DMS79 treated with DMSO at 0.1 percent for 48 hours (cell line): ENCODE measurements at places on chromosomes 4 and X.
A peak's percentile ranks its signal among the peaks of the same experiment; 100 is the strongest.

GRCh38 chr4:76035141-76035540 lies 729 bp downstream of the CXCL11 start:
- DNase-seq = no peak

- DNase-seq = no peak
Observed at GRCh38 chrX:49102190-49102589, 21.3 kb downstream of the GPKOW start.

- DNase-seq = no peak
Observed at GRCh38 chr4:129481107-129481506, 385.2 kb downstream of the C4orf33 start.

- no peak for DNase-seq
Observed at GRCh38 chr4:167614866-167615265, 380.6 kb upstream of the SPOCK3 start.

DNA sequence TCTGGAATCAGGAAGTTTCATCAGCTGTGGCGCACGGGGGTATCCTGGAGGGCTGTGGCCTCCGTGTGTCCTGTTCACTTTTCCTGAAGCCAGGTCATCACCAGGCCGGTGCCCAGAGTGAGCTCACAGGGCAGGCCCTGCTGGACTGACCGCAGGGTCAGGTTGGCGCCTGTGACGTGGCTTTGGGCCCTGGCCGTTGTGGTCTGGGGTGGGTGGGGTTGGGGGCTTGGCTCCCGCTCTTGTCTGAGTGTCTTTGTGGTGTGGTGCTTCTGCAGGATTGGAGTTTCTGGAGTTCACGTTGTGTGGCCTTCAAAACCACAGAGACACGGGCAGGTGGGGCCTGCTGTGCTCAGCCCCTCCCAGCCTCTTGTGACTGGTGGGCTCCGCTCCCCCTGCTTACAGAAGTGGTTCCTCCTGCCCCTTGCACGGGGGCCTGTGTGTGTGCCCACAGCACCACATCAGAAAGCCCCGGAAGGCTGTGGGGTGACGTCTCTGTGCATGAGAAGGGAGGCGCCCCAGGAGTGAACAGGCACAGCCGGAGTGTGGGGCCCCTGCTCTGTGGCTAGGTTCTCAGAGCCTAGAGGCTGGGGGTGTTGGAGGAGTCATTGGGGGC lies 9.5 kb downstream of the RGS12 start:
- DNase-seq = no peak

DNA sequence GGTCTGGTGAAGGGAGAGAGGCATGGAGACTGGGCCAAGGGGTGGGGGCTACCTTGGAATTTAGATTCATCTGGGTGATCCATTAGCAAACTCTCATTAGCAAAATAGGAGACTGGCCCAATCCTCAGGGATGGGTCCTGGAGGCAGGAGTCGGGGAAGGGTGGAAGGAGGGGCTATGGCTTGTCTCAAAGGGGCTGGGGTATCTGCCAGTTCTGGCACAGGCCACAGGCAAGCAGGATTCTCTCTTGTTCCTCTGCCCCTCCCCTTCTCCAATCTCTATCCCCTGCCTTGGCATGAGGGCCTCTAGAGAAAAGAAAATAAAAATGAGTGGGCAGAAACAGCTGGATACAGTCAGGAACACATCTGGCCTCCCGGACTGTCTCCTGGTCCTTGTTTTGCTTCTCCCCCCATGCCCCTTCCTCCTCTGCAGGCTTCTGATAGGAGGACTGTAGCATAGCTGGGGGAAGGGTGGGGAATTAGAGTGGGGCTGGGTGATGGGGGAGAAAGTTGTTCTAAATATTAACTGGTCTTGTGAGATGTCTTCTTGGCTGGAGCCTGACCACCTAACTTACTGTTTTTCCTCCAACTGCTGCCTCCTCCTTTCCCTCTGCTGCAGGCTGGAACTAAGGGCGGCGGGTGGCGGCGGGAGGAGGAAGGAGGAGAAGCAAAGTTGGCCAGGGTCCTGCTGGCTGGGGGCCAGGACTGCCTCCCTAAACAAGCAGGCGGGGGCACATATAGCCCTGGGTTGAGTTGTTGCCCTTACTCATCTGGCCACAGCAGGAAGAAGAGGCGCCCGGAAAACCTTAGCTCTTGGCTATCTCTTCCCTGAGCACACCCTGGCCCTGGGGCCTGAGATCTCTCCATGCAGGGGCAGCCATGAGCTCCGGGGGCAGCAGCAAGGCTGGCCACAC lies 53.3 kb upstream of the LAS1L start:
- DNase-seq = peak; percentile 34

- DNase-seq = peak; percentile 9
Observed at GRCh38 chrX:129802863-129803262, 23.1 kb downstream of the SASH3 start.

DNA sequence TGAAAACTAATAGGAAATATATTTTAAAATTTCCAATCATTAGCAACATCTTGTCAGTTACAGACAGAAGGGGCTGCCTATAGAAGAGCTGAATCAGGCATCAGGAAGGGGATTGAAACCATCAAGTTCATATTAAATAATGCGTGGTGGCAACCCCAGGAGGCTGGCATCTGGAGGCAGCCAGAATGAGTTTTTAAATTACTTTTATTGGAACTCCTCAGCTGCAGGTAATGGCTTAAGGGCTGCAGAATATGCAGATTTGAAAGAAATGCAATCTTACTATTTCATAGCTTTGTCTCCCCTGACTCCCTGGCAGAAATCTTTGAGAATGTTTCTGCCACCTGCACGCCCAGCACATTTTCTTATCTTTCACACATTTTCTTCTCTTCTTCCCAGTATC lies 711.6 kb downstream of the PCDH19 start:
- no peak for DNase-seq

DNA sequence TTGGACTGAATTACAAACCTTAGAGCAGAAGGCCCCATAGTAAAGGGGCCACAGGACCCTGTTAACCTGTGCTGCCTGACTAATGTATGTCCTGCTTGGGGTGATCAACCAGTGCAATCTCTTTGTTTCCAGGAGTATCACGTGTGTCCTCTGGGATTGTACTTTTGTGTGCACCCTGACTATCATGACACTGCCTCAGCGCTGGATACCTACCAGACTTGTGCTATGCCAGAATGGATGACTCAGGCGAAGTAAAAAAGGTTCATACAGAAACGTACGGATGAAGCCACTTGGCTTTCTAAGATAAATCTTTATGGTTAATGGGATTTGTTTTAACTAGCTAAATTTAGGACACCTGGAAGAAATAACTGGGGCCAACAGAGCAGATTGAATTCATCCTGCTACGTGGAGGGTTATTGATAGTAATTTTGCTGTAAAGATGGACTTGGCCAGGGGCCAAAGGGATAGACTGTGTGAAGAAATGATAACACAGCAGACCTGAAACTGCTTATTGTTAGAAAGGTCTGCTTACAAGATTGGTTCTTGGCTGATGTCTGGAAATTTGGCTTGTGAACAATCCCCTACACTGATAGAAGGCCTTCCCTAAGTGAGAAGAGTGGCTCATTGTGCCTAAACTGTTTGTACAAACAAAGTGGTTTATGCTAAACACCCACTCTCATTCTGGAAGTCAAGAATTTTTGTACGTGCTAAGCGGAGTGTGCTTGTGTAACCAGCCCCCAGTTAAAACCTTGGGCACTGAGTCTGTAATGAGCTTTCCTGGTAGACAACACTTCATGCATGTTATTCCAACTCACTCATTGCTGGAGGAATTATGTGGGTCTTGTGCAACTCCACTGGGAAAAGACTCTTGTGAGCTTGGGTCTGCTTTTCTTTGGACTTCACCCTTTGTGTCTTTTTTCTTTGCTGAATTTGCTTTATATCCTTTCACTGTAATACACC lies 750.5 kb upstream of the HTR2C start:
- no peak for DNase-seq

GRCh38 chr4:3324093-3324815 lies 31.4 kb downstream of the RGS12 start:
- DNase-seq = no peak

DNA sequence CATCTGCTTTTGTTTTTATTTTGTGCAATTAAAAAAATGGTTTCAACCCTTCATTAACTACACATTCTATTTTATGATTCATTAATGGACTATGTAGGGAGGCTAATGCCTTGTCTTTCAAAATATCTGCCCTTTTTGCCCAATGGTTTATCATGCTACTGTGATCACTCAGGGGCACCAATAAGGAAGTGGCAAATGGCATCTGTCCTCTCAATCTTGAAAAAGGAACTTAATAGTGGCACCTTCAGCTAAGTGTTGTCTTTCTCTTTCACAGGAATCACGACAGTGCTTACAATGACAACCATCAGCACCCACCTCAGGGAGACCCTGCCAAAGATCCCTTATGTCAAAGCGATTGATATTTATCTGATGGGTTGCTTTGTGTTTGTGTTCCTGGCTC lies 57.1 kb downstream of the COMMD8 start:
- no peak for DNase-seq

DNA sequence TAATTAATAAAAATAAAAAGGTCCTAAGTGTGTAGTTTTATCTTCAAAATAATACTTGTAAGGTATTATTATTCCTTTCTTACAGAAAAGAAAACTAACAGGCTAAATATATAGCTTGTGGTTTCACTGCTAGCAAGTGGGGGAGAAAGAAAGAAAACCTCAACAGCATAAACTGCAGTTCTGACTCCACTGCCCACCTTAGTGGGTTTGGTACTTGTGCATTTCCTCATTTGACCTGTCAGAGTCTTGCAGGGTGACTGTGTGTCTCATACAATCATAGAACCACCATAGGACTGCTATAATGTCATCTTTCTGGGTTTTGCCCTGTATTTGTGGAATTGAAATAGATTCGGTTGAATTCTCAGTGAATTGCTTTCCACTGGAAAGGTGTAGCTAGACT lies 94.7 kb upstream of the PUDP start:
- no peak for DNase-seq

DNA sequence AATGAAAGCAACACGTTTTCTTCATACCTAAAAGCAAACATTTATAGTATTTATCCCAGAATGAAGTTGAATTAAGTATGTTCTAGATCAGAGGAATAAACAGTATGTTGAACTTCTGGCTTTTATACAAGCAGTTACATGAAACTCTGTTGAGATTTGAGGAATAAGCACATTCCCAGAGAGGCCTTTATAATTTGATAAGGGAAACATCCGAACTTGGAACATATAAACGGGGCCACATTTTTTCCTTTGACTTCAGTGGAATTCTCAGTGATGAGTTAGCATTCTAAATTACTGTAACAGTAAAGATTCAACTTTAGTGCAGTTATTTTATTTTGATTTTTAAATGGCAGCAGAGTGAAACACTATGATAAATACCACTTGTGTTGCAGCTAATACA lies 119.5 kb downstream of the GLRA3 start:
- DNase-seq = no peak

DNA sequence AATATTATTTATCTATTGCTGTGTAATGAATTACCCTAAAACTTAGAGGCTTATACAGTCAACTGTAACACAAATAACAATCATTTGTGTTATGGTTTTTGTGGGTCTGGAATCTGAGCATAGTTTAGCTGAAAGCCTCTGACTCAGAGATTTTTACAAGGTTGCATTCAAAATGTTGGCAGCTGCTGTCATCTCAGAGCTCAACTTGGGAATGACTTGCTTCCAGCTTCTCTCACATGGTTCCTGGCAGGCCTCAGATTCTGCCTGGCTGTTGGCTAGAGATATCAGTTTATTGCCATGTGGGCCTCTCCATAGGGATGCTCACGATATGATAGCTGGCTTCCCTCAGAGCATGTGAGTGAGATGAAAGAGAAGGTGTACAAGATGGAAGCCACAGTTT lies 70.2 kb upstream of the BRWD3 start:
- no peak for DNase-seq

GRCh38 chr4:186121057-186121456 lies 16.6 kb downstream of the FAM149A start:
- DNase-seq = no peak

DNA sequence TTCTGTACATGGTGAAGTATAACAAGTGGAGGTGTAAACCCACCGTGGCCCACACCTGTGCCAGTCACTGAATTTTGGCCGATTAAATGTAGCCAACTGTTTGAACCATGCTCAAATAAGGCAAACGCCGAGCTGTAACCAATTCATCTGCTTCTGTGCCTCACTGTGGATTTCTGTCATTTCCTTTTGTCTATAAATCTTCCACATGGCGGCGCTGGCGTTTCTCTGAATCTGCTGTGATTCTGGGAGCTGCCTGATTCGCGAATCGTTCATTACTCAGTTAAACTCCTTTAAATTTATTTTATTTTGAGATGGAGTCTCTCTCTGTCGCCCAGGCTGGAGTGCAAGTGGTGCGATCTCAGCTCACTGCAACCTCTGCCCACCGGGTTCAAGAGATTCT lies 19.2 kb downstream of the SUPT20HL2 start:
- DNase-seq = no peak

- no peak for DNase-seq
Observed at GRCh38 chrX:73562458-73562857, 539 bp upstream of the CHIC1 start.

- no peak for DNase-seq
Observed at GRCh38 chrX:57447856-57448255, 144.0 kb upstream of the ZXDB start.

DNA sequence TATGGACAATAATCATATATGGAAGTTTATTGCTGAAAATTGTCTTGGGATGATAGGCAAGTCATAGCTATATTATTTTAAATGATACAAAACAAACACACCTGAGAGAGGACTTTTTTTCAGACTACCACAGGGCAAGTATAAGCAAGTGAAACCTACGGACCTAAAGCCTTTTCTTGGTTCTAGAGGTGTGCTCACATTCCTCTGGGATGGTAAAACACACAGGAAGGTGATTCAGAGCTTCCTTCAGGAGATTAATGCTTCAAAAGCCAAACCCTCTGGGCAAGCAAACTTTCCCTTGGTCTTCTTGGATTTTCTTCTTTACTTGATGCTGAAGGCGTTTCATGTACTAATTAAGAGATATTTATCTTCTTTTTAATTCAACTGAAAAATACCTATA lies 60.1 kb upstream of the ACSL4 start:
- DNase-seq = no peak

- no peak for DNase-seq
Observed at GRCh38 chr4:183797445-183798300, 107.4 kb upstream of the STOX2 start.

DNA sequence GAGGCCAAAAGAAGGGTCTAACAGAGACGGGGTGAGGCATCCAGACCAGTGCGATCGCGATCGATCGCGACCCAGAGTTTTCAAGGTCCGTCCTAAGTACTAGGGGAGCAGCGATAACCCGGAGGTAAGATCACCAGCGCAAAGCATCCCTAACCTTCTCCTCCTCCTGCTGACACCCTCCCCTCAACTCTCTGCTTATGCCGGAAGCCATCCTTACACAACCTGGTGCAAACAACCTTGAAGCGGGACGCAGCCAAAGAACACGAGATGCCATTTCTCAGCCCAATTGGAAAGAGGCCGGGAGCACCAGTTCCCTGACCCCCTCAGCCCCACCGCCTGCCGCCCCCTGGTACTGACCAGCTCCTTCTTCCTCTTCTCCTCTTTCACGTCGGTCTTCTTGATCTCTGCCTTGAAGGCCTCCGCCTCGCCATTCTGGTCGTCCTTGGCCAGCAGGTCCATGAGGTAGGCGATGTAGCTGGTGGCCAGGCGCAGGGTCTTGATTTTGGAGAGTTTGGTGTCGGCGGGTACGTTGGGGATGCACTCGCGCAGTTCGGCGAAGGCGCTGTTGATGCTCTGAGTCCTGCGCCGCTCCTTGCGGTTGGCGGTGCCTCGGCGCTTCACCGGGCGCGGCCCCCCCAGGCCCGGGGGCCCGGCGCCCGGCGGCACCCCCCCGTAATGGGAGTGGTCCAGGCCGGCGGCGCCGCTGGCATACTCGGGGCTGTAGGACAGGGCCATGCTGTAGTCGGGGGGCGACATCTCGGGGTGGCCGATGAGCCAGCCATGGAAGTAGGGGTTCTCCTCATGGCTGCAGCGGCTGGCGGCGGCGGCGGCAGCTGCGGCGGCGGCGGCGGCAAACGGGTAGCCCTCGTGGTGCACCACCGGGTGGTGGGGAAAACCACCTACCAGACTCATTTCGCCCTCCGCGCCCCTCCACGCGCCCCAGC lies 1.4 kb downstream of the HAND2 start:
- DNase-seq = no peak
